ENCODE measurements at places on chromosomes 2 and 18.

- DNase-seq = peak; percentile 31
These were observed 7.2 kb upstream of the TSN start for GRCh38 chr2:121748202-121748601.

DNA sequence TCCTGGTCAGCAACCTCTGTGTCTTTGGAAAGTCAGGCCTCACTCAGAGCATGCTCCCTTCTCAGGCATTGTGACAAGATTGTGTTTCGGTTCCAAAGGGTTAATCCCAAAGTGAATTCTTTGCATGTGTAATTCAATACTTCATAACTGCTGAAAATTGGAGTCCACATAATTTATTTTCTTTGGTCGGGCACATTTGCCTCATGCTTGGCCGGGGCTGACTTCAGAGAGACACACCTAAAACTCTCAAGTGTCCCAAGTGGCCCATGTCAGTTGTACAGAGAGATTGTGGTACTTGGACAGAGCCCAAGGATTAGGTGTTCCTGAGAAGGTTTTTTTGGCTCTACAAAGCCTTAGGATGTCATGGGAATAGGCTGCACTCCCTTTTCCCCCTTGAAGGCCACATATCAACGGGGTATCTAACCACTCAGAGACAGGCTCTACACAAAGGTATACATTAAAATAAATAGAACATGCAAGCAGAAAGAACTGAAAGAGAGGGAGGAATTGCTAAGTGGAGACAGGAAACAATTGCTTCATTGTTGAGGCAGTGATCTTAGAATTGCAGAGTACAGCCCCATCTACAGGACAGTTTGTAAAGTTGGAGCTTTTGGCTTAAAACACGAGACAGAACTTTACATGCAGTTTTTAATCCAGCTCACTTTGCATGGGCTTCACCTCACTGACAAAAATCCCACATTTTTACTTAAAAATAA lies 1232.3 kb upstream of the ZEB2 start:
- no peak for DNase-seq

DNA sequence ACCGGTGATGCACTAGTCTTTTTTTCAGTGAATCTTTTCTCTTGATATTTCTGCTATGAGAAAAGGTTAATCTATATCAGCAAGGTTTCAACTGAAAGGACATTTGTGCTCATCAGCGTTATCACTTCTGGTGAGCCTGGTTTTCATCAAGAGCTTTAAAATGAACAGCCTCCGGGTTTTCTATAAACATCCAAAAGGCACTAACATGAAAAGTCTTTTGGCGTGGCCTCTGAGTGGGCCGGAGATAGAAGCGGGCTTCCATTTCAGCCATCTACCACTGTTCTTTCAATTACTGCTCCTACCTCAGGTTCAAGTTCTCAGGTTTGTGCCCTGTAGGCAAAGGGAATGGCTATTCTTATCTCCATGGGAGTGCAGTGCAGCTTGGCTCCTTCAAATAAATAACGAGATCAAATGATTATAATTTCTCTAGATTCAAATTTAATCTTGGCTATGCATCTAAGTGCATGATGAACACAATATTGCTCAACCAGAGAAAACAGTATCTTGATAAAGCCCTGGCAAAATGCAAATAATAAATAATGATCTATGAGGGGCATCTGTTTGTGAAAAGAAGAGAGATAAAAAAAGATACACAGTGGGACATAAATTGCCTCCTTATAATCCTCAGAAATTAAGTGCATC lies 314.8 kb downstream of the CDH2 start:
- peak; percentile 82 for DNase-seq

GRCh38 chr2:144539289-144539782 lies 19.4 kb upstream of the ZEB2 start:
- no peak for DNase-seq

DNA sequence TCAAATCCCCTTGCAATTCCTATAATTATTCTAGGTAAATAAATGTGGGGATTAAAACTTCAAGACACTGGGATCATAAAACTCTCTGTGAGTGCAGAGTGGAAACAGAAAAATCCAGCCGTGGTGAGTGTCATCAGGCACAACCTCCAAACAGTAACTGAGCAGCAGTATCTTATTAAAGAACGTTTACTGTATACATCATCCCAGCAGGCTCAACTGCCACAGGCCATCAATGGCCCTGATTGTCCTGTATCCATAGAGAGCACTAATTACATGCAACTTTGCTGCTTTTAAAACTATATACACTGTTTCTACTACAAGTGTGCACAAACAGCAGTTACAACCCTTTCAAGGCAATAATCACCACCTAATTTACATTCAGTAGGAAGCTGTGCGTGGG lies 23.9 kb downstream of the GAREM1 start:
- DNase-seq = peak; percentile 80

DNA sequence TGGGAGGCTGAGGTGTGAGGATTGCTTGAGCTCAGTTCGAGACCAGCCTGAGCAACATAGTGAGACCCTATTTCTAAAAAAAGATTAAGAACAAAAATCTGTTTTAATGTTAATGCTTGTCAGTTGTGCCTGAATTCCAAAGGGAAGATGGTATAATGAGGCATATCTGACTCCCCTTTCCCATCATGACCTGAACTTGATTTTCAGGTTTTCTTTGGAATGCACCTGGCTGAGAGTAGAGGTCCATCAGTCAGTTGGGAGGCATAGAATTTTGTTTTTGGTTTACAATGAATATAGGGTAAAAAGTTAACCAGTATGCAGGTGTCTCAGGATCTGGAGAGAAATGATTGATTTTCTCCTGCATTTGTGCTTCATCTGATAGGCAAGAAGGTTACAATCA lies 20.4 kb downstream of the RPIA start:
- DNase-seq = no peak

- no peak for DNase-seq
These were observed 6.7 kb upstream of the ONECUT2 start for GRCh38 chr18:57428221-57429150.

DNA sequence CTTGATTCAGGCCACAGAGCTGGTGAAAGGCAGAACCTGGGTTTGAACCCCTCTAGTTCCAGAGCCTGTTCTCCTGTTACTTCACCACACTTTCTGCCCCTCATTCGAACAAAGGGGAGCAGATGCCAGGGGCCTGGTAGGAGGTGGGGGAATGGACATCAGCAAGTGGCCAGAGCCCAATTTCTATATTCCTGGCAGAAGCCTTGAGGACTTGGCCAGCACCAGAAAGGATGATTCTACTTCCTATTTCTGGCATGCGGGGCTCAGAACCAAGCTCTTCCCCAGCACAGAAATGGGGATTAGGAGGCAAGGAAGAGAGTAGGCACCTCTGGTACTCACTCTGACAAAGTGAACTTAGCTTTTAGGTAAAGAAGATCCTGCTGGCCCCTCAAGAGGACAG lies 49.3 kb downstream of the ADD2 start:
- no peak for DNase-seq

GRCh38 chr2:120360307-120360855 lies 14.4 kb downstream of the INHBB start:
- no peak for DNase-seq

- DNase-seq = no peak
These were observed 139.5 kb upstream of the RND3 start for GRCh38 chr2:150626934-150627411.

DNA sequence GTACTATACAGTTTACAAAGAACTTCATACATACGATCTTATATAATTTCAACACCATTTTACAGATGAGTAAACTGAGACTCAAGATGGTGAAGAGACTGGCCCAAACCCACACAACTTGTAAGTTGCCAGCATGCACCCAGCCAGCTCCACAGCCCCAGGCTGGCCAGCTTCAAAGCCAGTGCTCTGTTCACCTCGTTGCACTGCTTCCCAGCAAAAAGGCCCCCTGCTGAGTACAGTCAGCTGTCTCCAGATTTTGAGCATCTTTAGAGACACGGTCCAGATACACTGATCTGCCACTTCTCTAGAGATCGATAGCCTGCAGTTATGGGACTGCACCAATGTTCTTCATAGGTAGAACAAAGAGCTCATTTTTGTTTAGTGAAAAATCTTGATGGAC lies 257.2 kb upstream of the CHAC2 start:
- no peak for DNase-seq

GRCh38 chr2:217934321-217935131 lies 68.3 kb downstream of the TNS1 start:
- DNase-seq = no peak

DNA sequence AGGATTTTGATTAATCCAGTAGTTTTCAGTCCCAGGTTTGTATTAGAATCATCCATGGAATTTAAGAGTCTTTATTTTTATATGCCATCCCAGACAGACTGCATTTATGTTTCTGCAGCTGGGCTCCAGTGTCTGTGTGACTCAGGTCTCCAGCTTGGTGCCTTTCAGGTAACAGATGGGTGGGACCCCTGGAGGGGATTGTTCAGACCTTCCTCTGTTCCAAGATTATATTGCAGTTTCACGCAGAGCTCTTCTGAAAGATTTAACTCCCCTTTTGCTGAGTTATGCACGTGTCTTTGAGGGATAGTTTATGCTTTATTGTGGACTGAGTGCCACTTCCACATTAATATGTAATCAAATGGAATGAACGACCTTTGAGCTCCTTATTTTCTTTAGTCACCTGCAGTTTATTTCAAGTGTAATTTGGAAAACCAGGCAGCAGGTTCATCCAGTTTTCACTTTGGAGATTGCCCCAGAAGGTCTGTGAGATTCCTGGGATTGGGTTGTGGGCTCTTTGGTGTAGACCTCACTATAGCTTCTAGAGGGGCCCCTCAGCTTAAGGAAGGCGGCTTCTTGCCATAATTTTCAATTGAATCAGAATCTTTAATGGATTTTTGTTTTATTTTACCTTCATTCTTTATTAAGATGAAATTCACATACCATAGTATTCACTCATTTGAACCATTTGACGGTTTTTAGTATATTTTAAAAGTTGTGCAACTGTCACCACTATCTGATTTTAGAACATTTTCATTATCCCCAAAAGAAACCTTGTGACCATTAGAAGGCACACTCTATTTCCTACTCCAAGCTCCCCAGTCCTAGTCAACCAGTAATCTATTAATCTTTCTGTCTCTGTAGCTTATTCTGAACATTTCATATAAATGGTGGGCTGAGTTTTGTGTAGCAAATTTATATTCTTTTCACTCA lies 135.0 kb downstream of the WDSUB1 start:
- DNase-seq = no peak

DNA sequence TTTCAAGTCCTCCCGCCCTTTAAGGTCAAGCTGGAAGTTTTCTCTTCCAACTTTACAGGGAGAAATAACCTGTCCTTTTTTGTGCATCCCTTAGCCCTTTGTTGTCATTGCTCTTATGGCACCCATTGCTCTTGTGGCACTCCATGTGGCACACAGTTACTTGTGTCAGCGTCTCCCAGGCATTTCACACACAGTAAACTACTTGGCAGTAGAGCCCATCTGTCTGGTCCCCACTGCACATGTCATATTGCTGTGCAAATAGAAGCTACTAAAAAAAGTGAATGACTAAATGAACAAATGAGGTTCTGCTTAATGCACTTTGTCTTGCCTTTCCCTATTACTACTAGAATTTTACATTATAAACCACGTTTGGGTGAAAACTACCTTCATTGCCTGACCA lies 149.3 kb downstream of the EML6 start:
- DNase-seq = no peak

- no peak for DNase-seq
These were observed 179.0 kb downstream of the ASXL3 start for GRCh38 chr18:33757037-33757436.

- DNase-seq = peak; percentile 51
These were observed 55.2 kb downstream of the CCDC88A start for GRCh38 chr2:55364189-55365055.

GRCh38 chr2:70725505-70725904 lies 42.5 kb downstream of the ADD2 start:
- no peak for DNase-seq

- DNase-seq = no peak
These were observed 697.4 kb upstream of the NXPH2 start for GRCh38 chr2:139477618-139478017.

GRCh38 chr18:13429016-13429415 lies 210.5 kb downstream of the LDLRAD4 start:
- no peak for DNase-seq

DNA sequence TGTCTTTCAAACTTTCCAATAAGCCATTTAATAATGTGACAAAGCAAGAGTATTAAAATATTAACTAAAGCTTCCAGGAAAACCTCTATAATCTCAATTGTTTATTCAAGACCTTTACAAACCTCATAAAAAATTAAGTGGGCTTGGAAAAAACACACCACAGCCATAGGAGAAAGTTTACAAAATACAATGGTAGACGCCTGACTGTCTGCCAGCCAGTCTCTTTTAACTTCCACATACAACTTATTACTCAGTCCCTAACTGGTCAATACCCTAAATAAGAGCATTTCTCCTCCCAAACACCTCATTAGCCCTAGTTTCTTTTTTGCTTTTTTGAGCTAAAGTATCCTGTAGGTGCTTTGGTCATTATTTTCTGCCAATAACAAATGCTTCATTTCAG lies 247.4 kb upstream of the CYP26B1 start:
- DNase-seq = no peak

DNA sequence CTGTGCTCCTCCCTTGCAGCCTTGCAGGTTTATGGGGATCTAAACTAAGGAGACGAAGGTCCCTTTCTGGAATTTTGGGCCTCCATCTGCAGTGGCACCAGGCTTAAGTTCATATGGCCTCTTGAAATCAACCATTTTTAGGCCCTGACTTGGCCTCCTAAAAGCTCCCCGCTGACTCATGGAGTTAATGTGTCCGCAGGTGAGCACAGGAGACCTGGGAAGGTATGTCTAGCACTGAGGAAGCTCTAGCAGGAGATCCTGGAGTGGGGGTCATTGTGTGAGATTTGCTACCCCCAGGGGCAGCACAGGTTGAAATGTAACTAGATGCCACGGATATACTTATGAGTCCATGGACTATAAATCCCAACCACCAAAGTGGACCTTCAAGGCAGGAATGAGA lies 95.9 kb upstream of the CELF4 start:
- no peak for DNase-seq

DNA sequence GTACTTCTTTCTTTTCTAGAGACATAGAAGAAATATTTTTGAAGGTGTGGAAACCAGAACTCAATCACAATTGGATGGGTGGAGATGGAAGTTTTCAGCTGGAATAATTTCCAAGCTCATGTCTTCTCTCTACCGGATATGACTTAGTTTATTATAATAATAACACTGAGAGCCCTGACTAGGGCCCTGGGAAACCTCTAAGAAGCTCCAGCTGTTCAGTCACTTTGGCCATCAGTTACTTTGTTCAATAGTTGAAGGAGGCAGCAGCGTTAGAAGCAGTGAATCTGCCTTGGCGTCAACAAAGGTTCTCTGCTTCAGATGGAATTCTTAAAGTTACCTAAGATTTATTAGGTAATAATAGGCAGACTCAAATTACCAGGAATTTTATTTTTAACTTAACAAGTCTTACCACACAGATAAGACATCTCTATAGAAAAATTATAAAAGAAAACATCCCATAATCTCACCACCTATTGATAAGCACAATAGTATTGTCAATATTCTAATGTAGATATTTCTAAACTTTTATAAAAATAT lies 293.8 kb upstream of the CHAC2 start:
- DNase-seq = no peak

DNA sequence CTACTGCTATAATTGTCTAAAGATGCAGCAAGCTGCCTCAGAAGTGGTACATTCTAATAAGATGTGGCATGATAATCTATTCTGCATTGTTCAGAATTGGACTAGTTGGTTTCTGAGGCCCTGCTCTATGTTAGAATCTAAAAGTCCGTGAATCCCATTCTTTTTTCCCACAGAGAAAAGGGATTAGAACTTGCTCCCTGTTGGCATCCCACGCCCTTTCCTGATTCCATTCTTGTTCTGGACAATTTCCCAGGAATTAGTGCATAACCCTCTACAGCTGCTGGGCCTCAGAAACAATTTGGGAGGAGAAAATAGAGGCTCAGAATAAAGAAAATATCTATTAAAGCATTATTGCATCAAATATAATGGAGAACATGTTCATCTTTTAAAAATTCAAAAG lies 282.7 kb downstream of the NRXN1 start:
- no peak for DNase-seq

All from NCI-H1930 (cell line).